T-helper 17 cell (primary cell): ENCODE measurements at places on chromosomes 1 and 21.

GRCh38 chr1:165717918-165718515 lies 19.7 kb upstream of the ALDH9A1 start:
- DNase-seq: no peak

- DNase-seq: no peak
Observed at GRCh38 chr1:45205011-45205909, 1.1 kb downstream of the ZSWIM5 start.

- no peak for DNase-seq
Observed at GRCh38 chr1:86992861-86993260, 78.4 kb downstream of the HS2ST1 start.

GRCh38 chr1:215119719-215120365 lies 37.3 kb downstream of the KCNK2 start:
- no peak for DNase-seq

GRCh38 chr1:145871994-145872924 lies 13.4 kb upstream of the PIAS3 start:
- peak; percentile 18 for DNase-seq

- DNase-seq: no peak
Observed at GRCh38 chr1:208103597-208104513, 140.3 kb downstream of the PLXNA2 start.

- no peak for DNase-seq
Observed at GRCh38 chr1:6008084-6008415, 15.8 kb upstream of the NPHP4 start.

DNA sequence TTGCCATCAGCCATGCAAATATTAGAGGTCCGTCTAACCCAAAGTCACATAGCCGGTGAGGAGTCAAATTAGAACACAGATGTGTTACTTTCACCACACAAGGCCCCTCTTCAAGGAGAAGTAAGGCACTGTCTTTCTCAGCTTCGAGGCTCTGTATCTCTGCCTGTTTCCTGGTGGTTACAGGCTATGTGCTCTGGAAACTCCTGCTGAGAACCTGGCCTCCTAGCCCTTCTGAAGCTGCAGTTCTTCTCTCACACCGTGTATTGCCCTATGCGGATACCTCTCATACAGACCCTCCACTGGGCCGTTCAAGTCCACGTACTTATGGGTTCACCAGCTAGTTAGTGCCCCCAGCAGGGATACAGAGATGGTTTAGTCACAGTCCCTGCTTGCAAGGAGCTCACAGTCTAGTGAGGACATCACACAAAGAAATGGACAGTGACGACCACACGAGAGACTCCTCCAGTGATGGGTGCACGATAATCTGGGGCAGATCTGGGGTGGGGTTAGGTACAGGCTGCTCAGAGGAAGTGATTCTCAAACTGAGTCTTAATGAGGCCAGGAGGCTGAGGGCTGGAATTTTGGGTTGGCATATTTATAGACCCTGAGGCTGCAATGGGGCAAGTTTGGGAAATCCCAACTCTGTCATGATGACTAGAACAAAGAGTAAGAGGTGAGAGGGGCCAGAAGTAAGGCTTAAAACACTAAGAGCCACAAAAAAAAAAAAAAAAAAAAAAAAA lies 22.8 kb upstream of the ELOA start:
- DNase-seq: no peak

GRCh38 chr1:30911059-30911954 lies 2.7 kb upstream of the SDC3 start:
- DNase-seq: no peak

- no peak for DNase-seq
Observed at GRCh38 chr1:240217403-240217802, 125.7 kb downstream of the FMN2 start.

DNA sequence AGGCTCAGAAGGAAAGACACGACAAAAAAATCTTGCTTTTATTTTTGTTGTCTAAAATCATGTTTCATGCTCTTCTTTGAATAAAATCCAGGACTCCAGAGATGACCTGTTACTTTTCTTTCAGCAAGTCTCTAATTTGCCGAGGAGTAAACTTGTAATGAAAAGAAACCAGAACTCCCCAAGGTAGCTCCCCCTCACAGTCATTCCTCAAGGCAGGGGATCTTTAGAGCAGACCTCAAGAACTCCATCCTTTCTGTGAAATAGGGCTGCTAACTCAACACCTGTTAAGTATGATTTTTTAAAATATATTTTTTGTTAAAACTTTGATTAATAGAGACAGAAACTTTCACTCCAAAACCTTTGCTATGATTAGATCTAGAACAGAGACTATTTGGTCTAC lies 82.7 kb upstream of the ABCD3 start:
- DNase-seq: no peak

- DNase-seq: no peak
Observed at GRCh38 chr1:6588893-6589520, 9.2 kb downstream of the ZBTB48 start.

GRCh38 chr1:94104127-94104684 lies 16.7 kb downstream of the ABCA4 start:
- DNase-seq: no peak

DNA sequence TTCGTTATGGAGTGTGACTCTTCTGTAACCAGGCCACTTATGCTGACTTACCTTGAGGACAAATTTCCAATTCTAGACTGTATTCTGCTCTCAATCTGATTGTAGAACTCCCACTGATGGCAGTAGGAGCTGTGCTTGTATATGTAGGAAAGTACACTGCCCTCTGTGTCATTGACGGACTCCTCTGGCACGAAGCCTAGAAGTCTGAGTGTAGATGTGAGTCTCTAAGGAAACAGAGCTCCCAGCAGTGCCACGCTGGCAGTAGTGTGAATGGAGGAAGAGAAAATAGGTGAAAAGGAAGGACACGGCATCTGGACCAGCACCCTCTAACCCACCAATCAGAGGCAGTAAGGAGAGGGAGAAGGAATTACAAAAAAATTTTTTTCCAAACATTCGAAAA lies 130.4 kb upstream of the ADGRL2 start:
- no peak for DNase-seq

DNA sequence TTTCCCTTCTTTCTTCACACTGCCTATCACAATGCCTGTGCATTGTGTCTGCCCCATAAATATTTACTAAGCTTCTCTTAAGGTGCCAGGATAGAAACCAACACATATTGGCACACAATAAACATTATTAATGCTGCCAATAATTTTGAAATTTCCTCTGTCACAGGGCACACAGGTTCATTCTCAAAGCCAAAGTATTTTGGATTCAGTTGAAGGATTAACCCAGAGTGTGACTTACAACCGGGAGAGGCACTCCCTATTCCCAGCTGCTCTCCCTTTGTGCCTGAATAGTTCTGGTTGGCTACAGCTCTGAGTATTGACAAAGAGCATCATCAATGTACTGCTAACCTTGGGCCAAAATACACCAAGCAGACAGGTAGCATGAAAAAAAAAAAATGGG lies 46.6 kb upstream of the ATP1A1 start:
- no peak for DNase-seq

- DNase-seq: peak; percentile 43
Observed at GRCh38 chr1:149887456-149888246, 11.7 kb upstream of the BOLA1 start.

GRCh38 chr1:151705753-151706463 lies 10.7 kb downstream of the CELF3 start:
- DNase-seq: no peak

- DNase-seq: no peak
Observed at GRCh38 chr1:203096566-203096965, 10.8 kb upstream of the MYOG start.

DNA sequence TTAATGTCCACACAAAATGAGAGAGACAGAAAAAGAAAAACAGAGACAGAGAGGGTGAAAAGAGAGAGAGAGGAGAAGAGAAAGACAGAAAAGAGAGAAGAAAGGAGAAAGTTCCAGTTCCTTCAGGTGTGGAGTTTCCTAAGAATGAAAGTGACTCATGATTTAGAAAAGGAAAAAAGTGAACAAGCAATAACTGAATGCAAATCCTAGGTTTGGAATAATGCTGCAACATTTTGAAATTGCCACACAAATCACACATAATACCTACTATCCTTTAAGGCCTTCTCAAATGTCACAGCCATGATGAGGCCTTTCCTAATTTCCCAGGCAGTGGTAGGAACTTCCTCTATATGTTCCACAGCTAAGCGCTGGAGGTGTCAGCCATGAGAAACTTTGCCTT lies 31.5 kb upstream of the XPR1 start:
- DNase-seq: no peak

DNA sequence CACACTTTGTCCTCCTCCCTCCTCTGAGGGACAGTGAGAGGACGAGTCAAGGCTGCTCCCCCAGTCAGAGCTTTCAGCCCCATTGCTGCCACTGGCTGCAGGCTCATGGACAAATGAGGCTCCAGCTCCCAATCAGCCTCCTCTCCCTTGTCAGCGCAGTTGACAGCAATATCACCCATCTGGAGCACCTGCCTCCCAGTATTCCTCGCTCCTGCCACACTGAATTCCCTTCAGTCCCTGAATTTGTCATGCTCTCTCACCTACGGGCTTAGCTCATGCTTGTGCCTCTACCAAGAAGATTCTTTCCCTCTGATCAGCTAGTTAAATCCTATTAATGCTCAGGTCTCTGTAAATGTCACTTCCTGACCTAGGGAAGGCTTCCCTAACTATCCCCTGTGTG lies 54.4 kb upstream of the SYT6 start:
- no peak for DNase-seq

DNA sequence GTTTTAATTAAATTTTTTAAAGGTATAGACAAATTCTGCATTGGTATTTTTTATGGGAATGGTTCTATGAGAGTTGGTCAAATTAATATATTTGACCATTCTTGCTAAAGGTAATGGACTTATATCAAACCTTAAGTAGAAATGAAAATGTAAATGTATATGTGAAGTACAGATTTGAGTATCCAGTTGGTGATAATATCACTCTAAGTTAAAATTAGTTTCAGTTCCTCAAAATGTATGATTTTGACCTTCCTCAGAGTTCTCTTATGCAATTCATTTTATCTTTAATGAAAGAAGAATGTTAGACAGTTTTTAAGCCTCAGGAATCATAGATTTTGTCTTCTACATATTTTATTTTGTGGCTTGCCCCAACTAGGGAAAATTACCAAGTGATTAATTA lies 1291.5 kb upstream of the B3GALT2 start:
- no peak for DNase-seq

DNA sequence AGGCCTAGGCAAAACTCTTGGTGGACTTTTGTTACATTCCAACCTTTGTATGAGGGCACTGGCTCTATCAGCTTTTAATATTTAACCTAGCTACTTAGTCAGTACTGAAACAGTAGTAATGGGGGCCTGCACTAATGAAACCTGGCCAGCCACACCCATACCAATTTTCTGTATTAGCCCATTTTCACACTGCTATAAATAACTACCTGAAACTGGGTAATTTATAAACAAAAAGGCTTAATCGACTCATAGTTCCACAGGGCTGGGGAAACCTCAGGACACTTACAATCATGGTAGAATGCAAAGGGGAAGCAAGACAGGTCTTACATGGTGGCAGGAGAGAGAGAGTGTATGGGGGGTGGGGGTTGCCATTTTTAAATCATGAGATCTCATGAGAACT lies 245.7 kb upstream of the RGS18 start:
- no peak for DNase-seq

GRCh38 chr21:31111093-31111492 lies 72.8 kb upstream of the KRTAP19-8 start:
- DNase-seq: no peak

GRCh38 chr1:231099996-231100767 lies 60.1 kb upstream of the FAM89A start:
- DNase-seq: no peak

- no peak for DNase-seq
Observed at GRCh38 chr1:6178751-6179563, 1.2 kb downstream of the CHD5 start.

DNA sequence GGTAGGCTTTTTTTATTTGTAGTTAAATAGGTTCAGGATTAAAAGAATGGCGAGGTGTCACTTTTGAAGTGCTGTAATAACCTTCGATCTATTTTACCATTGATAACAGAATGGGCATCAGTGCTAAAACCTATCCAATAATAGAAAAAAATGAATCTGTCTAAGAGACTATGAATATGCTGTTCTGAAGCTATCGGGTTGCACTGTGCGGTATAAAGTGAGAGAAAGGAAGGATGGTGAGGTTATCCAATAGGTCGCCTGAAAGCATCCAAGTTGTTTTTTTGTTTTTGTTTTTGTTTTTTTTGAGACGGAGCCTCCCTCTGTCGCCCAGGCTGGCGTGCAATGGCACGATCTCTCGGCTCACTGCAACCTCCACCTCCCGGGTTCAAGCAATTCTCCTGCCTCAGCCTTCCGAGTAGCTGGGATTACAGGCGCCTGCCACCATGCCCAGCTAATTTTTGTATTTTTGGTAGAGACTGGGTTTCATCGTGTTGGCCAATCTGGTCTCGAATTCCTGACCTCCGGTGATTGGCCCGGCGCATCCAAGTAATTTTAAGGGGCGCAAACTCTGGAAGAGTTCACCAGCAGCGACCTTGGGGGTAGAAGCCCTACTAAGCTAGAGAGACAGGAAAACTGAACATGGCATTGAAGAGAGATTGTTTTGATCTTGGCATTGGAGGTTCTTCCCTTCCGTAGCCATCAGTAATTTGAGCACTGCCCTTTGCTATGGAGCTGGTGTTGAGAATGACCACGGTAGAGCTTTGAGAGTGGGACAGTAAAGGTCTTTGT lies 8.7 kb upstream of the MDM4 start:
- DNase-seq: no peak

- no peak for DNase-seq
Observed at GRCh38 chr1:198734323-198735008, 95.6 kb downstream of the PTPRC start.

GRCh38 chr21:42465008-42465802 lies 30.8 kb downstream of the RSPH1 start:
- DNase-seq: no peak

GRCh38 chr21:37711286-37711829 lies 204.9 kb downstream of the KCNJ6 start:
- no peak for DNase-seq

DNA sequence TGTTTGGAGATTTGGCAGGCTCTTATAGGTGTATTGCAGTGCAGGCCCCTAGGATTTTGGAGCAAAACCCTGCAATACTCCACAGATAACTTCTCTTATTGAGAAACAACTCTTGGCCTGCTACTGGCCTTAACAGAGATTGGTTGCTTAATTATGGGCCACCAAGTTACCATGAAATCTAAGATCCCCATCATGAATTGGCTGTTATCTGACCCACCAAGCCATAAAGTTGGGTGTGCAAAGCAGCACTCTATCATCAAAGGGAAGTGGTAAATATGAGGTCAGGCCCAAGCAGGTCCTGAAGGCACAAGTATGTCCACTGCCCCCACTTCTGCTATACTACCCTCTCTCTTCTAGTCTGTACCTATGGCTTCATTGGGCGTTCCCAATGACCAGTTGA lies 130.0 kb upstream of the TNFSF4 start:
- DNase-seq: no peak

- no peak for DNase-seq
Observed at GRCh38 chr1:218426343-218426657, 81.2 kb downstream of the TGFB2 start.

DNA sequence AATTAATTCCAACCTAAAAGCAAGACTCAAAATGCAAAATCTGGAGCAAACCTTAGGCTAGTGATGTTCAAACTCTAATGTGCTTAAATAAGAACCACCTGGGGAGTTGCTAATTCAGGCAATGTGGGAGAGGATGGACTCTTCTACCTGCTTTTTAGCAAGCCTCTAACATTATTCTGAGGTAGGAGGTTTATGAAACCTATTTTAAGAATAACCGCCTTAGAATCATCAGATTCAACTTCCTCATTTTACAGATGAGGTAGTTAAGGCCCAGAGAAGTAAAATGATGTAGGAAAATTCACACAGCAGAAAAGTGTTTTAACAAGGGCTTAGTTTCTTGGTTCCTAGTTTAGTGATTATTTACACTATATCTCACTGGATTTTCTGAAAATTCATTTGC lies 8.6 kb upstream of the NTNG1 start:
- no peak for DNase-seq
